ENCODE measurements at places on chromosomes 7 and 10.
A peak's percentile ranks its signal among the peaks of the same experiment; 100 is the strongest.

DNA sequence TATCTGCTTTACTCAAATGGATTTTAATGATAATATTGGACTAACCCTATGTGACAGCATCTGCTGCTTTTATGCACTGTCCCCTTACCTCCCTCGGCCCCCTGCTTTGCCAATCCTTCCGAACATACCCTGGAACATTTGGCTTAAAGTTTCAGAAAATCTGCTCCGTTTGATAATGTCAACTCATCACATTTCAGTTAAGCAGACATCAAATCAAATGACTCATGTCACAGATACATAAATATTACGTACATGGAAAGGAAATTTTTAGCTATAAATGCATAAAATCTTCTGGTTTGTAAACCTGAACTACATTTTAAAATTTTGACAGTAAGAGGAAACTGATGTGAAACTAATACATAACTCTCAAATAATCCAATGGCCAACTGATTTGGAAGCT is 98.2 kb downstream of the CNTNAP2 start:
- DNase-seq = no peak

GRCh38 chr10:48285710-48286109 is 11.2 kb upstream of the FRMPD2 start:
- DNase-seq = no peak

- DNase-seq = no peak
Measured at GRCh38 chr10:31730776-31731175, 197.9 kb downstream of the ARHGAP12 start.

DNA sequence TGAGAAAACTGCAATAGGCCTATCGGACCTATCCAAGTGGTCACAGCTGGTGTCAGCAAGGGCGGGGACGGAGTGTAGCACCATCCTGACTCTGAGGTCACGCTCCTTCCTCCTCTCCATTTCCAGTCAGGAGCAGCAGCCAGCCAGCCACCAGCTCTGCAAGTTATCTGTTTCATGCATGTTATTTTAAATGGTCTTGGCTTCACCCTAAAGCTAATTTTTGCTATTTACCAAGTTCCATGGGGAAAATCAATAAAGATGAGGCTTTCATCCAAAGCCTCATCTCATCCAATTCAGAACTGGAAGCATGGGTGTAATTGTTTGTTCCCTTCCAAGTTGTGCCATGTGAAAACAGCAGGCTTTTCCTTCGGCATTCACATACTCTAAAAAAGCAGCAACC is 49.3 kb downstream of the ICA1 start:
- no peak for DNase-seq

DNA sequence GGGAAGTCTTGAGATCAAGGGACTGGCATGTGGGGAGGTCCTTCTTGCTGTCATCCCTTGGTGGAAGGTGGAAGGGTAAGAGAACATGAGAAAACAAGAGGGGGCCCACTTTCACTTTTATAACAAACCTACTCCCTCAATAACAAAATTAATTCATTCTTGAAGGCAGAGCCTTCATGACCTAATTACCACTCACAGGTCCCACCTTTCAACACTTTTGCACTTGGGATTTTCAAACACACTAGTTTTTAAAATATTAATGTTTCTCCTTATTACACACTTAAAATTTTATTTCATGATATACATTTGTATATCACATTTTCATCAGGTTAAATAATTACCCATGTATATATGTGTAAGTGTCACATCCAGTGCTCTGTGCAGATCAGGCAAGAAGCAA is 2.0 kb downstream of the ST7 start:
- DNase-seq = no peak

DNA sequence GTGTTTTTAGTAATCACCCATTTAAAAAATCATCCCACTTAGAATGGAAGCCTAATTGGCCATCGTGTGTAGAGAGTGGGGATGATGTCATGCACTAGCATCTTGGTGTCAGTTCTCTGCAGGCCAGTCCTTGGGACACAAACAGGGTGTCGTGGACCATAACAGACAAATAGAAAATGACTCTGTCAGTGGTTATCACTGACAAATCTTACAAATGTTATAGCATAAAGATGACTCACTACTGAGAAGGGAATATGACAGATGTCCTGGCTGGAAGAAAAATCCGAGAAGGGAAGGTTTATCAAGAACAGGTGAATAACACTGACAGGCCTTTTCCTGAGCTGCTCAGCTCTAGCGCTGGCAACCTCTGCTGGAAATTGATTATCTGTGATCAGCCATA is 10.6 kb downstream of the CABCOCO1 start:
- DNase-seq = no peak

GRCh38 chr7:22350466-22351328 is 6.3 kb downstream of the RAPGEF5 start:
- DNase-seq = peak; percentile 9

- DNase-seq = no peak
Measured at GRCh38 chr10:78576276-78576675, 492.5 kb upstream of the ZMIZ1 start.

GRCh38 chr10:73819513-73820093 is 8.2 kb upstream of the NDST2 start:
- no peak for DNase-seq

DNA sequence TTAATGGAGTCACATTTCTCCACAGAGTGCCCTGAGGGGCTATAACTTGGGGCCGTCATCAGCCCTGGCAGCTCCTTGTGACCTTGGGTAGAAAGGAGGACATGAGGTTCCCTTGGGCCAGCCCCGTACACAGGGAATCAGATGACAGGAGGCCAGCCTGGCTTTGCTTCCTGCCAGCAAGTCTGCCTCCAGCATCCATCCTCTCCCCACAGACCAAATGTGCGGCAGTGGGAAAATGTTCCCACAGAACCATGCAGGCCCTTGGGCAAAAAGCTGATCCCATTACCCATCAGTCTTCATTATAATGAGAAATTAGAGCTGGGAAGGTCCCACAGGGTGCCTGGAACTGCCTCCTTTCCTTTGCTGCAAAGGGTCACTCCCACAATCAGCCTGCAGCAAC is 908.3 kb downstream of the GRID1 start:
- DNase-seq = no peak

DNA sequence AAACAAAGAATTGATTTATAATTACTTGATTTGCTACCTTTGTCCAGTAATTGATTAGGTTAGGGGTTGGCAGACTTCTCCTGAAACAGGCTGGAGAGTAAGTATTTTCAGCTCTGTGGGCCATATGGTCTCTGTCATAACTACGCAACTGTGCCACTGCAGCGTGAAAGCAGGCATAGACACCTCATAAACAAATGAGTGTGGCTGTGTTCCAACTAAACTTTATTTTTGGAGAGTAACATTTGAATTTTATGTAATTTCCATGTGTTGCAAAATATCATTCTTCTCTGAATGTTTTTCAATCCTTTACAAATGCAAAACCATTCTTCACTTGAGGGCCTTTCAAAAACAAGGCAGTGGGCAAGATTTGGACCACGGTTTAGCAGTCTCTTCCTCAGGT is 76.9 kb downstream of the GALNT17 start:
- DNase-seq = no peak

GRCh38 chr7:3427957-3428356 is 126.9 kb downstream of the SDK1 start:
- no peak for DNase-seq

- DNase-seq = no peak
Measured at GRCh38 chr10:43122826-43123225, 15.4 kb upstream of the CSGALNACT2 start.

DNA sequence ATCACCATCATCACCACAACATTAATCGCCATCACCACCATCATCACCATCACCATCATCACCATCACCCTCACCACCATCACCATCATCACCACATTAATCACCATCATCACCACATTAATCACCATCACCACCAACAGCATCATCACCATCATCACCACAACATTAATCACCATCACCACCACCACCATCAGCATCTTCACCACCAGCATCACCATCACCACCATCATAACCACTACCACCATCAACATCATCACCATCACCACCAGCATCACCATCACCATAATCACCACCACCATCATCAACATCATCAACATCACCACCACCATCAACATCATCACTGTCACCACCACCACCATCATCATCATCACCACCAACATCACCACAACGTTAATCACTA is 124.6 kb downstream of the WDFY4 start:
- DNase-seq = no peak

- no peak for DNase-seq
Measured at GRCh38 chr10:89813546-89813945, 112.2 kb downstream of the KIF20B start.

DNA sequence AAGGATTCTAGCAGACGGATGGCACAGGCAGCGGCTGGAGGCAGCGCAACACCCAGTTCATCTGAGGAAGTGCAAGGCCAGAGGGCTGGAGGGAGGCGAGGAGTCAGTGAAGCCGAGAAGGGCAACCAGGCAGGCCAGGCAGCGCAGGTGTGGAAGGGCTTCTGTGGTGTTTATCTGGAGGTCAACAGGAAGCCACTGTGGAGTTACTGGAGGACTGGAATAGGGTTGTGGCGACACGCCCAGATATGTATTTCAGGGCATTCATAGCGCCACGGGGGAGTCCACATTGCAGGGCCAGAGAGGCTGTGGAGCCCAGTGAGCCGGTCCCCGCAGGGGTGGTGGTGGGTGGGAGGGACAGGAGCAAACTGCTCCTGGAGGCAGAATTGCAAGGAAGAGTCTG is 150.6 kb downstream of the CDH23 start:
- no peak for DNase-seq

DNA sequence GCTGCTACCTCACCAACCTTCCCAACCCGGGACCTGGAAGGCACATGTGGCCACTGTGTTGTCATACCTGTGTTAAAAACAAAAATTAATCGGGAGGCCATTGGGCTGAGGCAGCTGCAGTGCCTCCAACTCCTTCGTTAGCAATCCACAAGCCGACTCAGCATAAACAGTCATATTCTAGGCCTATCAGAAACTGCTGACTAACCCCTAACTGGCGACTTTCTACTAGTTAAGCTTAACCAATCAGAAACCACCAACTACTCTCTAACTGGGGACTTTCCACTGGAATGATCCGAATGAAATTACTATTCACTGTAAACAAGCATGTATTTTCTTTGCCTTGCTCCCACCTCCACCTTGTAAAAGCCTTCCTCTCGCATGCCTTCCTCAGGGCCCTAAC is 14.1 kb upstream of the TMEM72 start:
- DNase-seq = no peak

GRCh38 chr7:17822547-17823173 is 117.6 kb downstream of the SNX13 start:
- no peak for DNase-seq

- no peak for DNase-seq
Measured at GRCh38 chr7:122166275-122166674, 22.2 kb upstream of the AASS start.

- peak; percentile 48 for DNase-seq
Measured at GRCh38 chr10:63738410-63738809, 217.2 kb downstream of the REEP3 start.

- DNase-seq = no peak
Measured at GRCh38 chr10:114932945-114933344, 5.0 kb upstream of the TRUB1 start.

GRCh38 chr7:50994753-50995319 is 212.1 kb upstream of the GRB10 start:
- DNase-seq = no peak

- no peak for DNase-seq
Measured at GRCh38 chr10:124561206-124561605, 99.6 kb downstream of the LHPP start.

DNA sequence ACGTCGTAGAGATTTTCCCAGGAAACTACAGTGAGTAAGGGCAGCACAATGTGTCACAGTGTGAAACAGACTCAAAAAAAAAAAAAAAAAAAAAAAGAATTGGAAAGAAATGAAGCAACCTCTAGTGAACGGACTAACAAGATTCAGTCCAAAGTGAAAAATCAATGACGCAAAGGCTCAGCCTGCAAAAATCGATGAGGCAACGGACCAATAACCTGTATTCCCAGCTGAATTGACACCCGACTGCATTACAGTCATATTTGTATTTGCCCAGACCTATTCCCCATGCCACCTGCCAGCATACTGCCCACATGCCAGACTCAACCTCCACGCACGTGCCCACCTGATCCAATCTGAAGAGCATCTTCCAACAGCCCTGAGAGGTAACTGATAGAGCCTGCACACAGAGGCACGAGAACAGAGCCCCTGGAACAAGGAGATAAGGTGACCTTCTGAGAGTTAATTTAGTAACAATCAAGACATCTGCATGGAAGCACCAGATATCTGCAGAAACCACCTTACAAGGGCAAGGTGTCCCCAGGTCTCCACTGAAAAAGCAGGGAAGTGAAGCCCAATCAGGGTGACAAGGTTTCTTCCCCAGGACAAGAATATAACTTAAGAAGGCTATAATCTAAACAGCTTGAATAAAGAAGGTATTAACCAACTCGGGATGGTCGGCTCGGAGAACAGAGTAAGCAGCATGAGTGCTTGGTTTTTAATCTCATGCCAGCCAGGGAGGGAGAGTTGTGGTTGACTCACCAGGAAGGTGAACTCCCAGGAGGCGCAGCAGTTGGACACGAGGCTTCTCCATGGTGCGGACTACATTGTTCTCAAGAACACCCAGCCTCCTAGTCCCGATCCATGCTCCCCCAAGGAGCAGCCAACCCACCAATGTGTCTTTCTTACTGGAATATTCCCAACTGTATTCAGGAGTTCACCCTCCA is 48.5 kb downstream of the PLXNA4 start:
- no peak for DNase-seq

DNA sequence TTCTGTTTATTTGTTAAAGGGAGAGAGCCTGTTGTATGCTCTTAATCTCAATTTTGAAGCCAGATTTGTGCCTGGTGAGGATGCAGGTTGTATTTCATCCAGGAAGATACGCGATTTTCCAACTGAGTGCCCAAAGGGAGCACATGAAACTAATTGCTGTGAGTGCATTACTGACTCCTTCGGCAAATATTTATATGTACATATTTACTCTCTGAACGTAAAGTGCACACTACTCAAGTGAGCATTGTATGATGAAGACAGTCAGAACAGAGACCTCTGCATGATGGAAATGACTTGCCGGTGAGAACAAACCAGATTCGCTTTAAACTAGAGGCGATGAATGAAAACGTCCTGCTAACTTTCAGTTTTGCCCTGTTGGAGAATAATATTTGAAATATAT is 130.1 kb downstream of the MALRD1 start:
- DNase-seq = no peak

DNA sequence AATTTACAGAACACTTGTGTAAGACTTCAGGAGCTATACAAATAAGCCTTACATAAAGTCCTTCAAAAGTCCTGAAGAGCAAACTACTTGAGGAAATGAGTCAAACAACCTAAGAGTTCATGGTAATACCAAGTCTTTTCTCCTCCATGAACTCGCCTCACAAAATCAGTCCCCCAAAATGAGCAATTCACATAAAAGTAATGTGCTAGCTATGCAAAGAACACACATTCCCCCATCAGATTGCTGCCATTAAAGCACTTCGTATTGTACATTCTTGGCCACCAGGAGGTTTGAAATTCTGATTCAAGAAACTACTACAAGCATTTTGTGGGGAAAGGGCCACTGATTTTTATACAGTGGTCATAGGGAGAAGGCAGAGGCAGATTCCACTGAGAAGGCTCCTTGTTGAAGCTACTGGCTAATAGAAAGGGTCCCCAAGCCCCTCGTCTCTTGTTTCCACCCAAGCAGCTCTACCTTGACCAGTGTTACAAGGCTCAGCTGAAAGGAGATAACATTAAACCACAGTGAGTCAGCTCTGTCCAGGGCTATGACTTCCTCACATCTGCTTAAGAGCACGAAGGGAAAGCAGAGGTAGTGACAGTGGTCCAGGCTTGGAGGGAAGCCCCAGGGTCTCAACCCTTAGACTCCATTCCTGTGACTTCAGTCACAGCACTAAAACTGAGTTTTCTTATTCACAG is 115.2 kb upstream of the CDK1 start:
- peak; percentile 50 for DNase-seq

GRCh38 chr10:50883629-50884028 is 1.8 kb downstream of the A1CF start:
- DNase-seq = no peak
